ENCODE measurements at places on chromosomes 2 and 18.
A peak's percentile ranks its signal among the peaks of the same experiment; 100 is the strongest.

GRCh38 chr2:109720380-109721106 is 73.6 kb upstream of the RGPD5 start:
- DNase-seq = no peak

- no peak for DNase-seq
Measured at GRCh38 chr2:160298960-160299359, 98.9 kb upstream of the ITGB6 start.

DNA sequence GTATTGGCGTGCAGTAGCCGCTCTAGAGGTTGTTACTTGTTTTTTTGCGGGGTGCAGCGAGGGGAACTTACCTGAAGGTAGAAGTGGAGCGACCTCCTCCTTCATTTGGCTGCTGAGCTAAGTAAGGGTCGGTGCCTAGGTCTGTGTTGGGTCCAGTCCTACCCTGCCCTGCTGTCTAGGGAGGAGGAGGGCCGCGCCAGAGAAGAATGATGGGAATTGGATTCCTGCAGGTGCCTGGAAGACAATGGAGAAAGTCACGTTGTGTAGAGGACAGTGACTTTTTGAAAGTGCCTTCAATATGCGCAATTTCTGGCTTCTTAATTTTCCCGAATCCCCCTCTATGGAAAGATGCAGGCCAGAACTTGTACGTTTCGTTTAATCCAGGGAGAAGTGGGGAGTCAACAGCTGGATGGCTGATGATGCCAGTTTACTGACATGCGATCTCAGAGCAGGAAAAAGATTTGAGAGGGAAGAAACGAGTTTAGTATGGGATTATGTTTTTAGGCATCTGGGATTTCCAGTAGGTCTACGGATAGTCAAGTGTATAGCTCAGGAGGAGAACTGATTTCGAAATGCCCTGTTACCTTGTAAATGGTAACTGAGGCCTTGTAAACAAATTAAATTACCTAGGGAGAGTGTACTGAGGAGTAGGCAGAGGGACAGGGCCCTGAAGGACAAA is 653 bp downstream of the MRPS9 start:
- peak; percentile 27 for DNase-seq

DNA sequence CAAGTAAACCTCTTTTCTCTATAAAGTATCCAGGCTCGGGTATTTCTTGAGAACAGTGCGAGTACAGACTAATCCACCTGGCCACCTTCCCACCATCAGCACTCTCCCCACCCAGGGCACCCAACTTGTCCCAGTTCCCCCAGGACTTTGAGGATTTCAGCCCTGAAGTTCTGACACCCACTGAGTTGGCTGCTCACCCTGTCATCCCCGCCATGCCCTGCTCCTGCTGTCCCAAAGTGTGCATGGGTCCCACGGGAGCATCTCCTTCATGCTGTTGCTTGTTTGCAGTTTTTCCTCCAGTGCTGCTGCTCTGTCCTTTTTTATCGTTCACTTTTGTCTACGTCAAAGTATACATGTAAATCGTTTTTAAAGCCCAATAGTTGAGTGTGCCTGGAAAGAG is 273.9 kb downstream of the PHLPP1 start:
- no peak for DNase-seq

GRCh38 chr2:41998186-41999127 is 49.4 kb upstream of the PKDCC start:
- no peak for DNase-seq

DNA sequence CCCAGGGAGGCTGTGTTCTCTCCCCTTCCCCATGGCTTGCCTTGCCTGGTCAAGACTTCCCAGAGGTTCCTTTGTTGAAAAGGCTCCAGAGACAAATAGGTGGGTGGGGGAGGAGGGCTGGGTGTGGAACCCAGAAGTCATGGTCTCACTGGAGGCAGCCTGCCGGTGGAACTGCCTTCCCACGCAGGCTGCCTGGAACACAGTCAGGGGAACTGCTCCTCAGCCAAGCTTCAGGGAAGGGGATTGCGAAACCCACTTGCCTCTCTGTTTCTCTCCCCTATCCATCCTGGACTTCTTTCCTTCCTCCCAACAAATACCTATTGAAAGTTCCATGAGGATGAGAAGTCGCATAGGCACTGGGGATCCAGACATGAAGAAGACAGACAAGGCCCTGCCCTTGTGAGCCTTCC is 31.6 kb downstream of the MARCO start:
- DNase-seq = no peak

- no peak for DNase-seq
Measured at GRCh38 chr2:225009768-225010167, 32.5 kb downstream of the DOCK10 start.

DNA sequence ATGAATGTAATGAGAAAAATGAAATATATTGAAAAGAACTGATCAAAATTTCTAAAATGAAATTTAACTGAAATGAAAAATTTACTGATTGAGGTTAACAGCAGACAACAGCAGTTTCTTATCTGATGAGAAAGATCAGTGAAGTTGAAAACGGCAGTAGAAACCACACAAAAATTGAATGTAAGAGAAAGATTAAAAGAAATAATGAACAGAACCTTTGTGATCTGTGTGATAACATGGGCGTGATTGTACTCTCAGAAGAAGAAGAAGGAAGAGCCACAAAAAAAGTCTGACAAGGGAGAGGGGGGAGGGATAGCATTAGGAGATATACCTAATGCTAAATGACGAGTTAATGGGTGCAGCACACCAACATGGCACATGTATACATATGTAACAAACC is 45.2 kb downstream of the FAM117B start:
- no peak for DNase-seq

- peak; percentile 59 for DNase-seq
Measured at GRCh38 chr2:8693157-8693821, 11.4 kb downstream of the ID2 start.
